Lower leg skin (tissue), 4 donors: ENCODE measurements at places on chromosomes 2 and 18. TPM values are rescaled to one million over a fixed set of nuclear protein-coding genes. Genes with fewer than 3 reads are reported as not detected.

Gene CROCC2
- total RNA-seq: not detected

GRCh38 chr2:233343171-233343705, 11.1 kb upstream of the DGKD start:
- DNase-seq: peak; percentile 28

DNA sequence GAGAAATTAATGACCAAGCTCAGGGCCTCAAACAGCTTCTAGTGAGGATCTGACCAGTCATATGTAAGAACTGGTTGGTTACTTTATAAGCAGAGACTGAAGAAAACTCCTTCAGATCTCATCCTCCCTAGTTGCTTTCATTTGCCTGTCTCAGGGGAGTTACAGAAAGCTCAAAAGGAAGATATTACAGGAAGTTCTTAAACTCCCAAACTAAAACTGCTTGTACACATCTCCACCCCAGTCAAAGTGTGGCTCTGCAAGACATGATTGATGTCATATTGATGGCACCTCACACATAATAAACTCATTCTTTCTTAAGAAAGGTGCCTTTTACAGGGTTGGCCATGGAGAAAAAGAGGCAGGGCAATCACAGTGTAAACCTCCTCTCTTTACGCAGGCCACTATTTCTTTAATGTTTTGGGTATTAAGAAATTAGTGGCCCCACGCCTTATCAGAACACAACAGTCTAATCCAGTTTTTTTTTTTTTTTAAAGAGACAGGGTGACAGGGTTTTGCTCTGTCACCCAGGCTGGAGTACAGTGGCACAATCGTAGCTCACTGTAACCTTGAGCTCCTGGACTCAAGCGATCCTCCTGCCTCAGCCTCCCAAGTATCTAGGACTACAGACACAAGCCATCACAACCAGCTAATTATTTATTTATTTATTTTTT, 62.6 kb upstream of the STK17B start:
- DNase-seq: no peak

GRCh38 chr18:9796935-9797549, 88.7 kb upstream of the TXNDC2 start:
- no peak for DNase-seq

- DNase-seq: no peak
These were observed 125.2 kb upstream of the PIK3C3 start for GRCh38 chr18:41829647-41830516.

DNA sequence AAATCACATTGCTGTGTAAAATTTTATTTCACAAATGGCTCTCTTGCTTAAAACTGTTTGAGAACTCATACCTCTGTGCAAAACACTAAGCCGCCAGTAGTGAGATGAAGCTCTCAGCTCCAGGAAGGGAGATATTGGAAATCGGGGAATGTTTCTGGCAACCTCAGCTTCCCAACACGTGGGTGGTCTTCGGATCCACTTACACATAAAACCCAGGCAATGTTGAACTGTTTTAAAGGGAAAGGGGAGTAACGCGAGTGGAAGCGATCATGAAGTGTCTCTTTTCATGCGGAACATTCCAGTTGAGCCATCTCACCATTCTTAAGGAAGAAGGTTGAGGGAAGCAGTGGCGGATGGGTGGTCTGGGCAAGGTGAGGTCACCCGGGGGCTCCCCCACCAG, 136.8 kb downstream of the ASB1 start:
- no peak for DNase-seq

DNA sequence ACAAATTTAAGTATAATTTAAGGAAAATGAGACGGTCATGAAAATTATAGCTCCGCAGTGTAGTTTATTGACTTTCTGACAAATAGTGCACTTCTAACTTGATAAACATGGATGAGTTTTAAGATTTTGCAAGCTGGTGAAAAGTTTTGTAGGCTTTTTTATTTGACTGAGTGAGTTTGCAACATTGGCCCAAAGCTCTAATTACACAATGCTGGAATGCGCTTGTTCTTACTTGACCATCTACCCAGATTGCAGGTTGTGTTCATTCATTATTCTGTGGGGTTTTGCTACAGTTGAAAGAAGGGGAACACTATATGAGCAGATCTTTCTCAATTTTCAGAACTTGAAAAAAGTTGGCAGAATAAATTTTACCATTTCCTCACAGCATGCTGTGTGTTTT, 13.5 kb downstream of the SPOPL start:
- no peak for DNase-seq

Gene SERPINB10
- 1.9 TPM for total RNA-seq

Gene STK36
- total RNA-seq: 16.0 TPM
